Hepatic stellate cell (primary cell): ENCODE measurements at places on chromosomes 5 and 9.
A peak's percentile ranks its signal among the peaks of the same experiment; 100 is the strongest.

GRCh38 chr9:99360026-99360425 lies 137.9 kb downstream of the SEC61B start:
- no peak for DNase-seq

DNA sequence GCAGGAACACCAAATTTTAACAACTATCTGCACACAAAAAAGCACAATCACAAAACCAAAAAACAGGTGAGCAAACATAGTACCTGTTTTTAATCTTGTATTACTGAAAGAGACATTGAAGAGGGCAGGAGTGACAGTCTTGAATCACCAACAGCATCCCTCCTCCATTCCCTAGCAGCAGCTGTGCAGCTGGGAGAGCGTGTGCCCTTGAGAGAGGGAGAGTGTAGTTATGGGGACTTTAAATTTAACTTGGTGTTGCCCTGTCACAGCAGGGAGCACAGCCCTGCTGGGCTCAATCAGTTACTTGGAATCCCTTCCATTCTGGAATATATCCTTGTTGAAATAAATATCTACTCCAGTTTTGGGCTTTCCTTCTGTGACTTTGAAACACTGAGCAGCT lies 1938.7 kb upstream of the NUDT12 start:
- no peak for DNase-seq

GRCh38 chr9:134069480-134070399 lies 1.9 kb upstream of the BRD3 start:
- no peak for DNase-seq

- peak; percentile 21 for DNase-seq
Measured at GRCh38 chr5:103808464-103809106, 246.0 kb upstream of the NUDT12 start.

DNA sequence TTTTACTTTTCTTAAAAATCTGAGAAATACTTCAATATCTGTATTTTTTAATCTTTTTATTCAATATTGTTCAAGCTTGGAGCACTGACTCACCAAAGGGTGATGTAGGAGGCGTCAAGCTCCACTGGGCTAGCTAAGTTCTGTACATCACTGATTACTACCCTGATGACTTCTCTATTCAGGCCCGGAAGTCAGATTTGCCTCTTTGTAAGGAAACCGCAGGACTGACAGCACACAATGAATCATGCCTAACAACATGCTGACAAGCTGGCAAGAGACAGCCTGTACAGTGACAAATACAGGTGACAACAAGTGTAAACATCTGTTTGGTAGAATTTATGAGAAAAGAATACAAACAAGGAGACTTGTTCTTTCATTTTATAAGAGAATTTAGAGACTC lies 627.9 kb upstream of the RORB start:
- DNase-seq, result no peak

- DNase-seq, result no peak
Measured at GRCh38 chr5:106759581-106759980, 911.2 kb downstream of the EFNA5 start.

- no peak for DNase-seq
Measured at GRCh38 chr9:83669067-83669466, 38.7 kb downstream of the UBQLN1 start.

DNA sequence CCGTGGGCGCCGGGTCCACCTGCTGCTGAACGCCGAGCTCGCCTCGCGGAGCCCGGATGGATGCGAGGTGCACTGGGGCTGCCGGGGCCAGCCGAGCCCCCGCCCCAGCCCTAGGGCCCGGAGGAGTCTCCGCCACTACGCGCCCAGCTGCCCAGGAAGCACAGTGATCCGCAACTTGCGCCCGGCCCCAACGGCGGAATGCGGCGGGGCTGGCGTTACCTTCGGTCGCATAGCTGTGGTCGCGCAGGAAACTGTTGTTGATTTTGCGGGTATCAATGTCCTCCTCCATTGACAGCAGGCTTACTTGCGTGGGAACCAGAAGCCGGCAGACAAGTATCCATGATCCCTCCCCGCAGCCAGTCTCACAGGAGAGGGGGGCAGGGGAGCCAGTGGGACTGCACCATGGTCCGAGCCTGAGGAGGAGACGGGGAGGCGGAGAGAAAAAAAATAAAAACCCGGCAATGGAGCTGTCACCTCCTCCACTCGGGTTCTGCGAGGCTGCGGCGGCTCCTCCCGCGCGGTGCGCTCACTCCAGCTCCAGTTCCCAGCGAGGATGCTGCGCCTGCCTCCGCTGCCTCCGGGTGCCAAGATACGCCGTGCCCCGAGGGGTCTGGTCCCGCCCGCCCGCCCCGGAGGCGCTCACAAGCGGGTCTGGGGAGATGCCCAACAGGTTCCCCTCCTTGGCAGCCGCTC lies 628 bp downstream of the PPP2R2B start:
- peak; percentile 39 for DNase-seq

DNA sequence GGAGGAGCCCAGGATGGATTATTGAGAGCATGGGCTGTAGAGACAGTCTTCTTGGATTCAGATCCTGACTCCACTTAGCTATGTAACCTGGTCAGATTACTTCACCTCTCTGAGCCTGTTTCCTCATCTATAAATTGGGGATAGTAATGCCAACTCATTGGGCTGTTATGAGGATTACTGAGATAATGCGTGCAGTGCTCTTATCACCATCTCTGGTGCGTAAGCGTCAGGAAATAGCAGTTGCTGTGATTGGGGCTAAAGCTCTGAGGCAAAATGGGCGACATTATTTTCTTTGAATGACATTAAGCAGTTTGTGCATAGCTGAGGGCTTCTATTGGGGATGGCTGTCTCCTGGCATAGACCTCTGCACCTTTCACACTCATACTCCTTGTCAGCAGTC lies 995 bp upstream of the MSMP start:
- DNase-seq, result no peak

GRCh38 chr9:70945301-70945700 lies 176.1 kb downstream of the TRPM3 start:
- DNase-seq, result no peak

- no peak for DNase-seq
Measured at GRCh38 chr9:104969116-104969515, 41.2 kb upstream of the ABCA1 start.

DNA sequence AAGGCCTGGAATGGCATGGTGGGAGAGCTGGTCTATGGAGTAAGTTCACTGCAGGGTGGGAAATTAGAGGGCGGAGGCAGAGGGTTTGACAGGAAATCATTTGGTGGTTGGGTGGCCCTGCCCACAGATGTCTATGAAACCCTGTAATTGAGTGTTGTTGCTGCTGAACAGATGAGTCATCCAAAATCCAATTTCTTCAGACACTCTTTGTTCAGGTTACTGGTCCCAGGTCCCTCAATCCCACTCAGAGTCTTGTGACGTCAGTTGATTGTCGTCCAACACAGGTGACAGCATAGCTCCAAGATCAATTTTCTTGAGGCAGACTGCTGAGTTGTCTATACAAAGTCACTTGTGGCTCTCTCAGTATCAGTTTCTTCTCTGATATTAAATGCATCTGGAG lies 208.6 kb downstream of the GRIA1 start:
- DNase-seq, result no peak

DNA sequence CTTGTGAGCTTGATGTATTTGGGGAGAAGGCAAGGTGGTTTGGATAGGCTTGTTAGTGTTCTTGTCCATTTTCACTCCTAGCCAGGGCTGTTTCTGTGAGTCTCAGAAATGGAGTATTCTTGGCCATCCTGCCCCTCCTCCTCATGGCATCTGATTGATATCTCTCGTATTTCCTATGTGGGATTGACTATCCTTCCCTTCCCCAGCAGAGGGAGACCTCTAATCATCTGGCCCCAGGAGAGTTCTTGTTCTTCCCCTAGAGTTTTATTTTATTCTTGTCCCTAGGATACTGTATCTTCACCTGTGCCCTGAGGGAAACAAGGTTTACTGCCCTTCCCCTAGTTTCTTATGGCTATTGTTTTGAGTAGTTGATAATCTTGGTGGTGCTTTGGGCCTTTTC lies 114.4 kb downstream of the VPS13A start:
- DNase-seq, result peak; percentile 17

- DNase-seq, result peak; percentile 22
Measured at GRCh38 chr9:126146254-126147145, 180.1 kb upstream of the MVB12B start.

DNA sequence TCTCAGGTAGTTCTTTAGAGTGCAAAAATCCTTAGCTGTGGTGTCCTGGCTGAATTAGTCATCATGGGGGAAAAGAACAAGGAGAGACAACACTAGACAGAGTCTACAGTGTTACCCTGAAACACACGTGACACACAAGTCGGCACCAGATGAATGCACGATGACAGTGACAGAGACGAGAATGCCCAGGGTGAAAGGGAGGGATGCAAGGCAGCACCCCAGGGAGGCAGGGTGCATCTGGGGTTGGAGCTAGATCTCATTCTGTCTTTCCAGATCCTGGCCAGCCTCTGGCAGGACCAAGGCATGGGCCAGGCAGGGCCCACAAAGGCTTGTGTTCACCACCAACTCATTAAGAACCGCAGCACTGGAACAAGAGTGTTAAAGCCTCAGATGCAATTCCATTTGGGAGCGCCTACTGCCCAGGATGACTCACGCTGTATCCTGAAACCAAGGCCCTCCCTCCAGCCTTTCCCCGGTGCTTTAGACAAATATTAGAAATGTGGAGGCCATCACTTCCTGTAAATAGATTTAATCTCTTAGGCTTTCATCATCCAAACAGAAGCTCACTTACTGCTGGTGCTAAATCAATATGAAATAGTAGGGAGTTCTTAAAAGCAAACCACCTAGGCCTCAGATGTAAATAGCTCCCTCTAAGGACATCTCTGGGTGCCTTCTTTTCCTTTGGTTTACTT lies 56.1 kb downstream of the IRX2 start:
- DNase-seq, result no peak

DNA sequence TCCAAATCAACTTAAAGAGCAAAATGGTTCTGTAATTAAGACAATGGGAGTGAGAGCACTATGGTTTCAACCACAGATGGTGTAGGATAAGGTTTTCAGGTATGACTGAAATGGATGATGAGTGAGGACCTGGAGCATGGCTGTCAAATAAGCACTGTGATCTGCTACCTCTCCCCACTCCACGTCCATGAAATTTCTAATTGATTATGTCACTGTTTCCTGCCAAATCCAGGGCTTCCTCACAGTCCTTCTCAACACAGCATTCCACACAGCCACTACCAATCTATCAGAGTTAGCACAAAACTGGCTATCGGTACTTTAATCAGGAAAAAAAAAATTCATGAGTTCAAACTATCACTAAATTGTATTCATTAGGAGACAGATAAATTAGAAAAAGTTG lies 420.4 kb upstream of the WWC1 start:
- DNase-seq, result no peak

DNA sequence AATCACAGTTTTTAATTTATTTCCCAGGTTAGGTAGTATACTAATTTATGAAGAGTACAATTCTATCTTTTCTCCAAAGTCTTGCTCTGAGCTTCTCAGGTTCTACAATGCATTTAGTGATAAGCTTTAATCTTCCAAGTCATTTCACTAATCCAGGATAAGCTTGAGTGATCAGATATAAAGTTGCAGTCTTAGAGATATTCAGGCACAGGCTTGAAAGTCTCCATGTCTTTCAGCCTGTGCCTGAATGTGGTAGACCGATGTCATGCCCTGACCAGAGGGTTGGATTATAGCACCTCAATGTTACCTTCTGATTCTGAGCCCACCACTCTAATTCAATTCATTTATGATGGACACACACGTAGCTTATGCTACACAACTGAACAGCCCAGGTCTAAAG lies 3.2 kb downstream of the CRHBP start:
- DNase-seq, result no peak

DNA sequence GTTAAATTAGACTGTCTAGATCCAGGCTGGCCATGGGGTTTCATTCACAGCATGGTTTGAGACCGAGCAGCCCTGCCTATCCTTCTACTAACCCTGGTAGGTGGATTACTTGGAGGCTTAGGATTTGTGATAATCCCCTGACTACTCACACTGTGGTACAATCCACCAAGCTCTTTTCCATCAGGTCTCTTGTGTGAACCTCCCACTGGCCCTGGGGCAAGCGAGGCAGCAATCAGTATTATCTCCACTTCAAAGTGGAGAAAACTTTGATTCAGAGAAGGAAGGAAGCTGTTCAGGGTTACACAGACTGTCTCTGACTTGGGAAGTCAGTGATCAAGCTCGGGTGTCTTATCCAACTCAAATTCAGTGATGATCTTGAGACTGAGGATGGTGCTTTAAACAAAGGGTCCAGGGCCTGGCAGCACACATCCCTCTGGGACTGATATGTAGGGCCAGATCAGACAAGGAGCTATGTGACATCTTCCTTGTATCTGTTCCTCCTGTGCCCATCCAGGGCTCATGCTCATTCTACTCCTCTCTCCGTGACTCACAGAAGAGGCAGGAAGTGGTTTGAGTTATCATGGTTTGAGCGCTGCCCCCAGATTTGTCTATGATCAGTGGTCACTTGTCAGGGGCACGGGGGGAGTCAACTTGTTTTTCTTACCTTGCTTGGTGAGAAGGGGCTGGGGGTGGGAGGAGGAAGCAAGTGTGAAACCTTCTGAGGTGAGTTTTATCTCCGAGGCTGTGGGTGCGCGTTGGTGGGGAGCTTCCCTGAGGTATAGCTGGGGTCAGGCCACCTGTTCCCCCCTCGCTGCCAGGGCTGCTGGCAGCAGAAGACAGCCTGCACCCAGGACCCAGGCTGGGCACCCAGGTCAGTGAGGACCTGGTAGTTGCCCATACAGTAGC lies 48.6 kb downstream of the RGS3 start:
- DNase-seq, result peak; percentile 79

GRCh38 chr5:103433211-103433610 lies 129.4 kb downstream of the NUDT12 start:
- DNase-seq, result no peak

- DNase-seq, result no peak
Measured at GRCh38 chr5:147339313-147339712, 104.5 kb downstream of the STK32A start.

DNA sequence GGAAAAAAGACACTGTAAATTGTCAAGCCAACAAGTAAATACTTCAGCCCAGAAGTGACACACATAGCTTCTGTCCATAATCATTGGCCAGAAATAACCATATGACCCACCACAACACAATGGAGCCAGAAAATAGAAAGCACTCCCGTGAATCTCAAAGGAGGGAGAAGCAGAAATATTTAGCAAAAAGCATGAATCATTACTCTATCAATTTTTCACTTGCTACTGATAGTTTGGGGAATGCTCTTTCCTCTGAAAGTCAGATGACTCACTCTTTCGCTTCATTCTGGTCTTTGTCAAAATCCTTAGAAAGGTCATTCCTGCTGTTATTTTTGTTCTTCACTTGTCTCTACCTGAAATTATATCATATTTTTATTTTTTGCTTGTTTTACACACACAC lies 312.6 kb downstream of the TMEM232 start:
- peak; percentile 18 for DNase-seq

DNA sequence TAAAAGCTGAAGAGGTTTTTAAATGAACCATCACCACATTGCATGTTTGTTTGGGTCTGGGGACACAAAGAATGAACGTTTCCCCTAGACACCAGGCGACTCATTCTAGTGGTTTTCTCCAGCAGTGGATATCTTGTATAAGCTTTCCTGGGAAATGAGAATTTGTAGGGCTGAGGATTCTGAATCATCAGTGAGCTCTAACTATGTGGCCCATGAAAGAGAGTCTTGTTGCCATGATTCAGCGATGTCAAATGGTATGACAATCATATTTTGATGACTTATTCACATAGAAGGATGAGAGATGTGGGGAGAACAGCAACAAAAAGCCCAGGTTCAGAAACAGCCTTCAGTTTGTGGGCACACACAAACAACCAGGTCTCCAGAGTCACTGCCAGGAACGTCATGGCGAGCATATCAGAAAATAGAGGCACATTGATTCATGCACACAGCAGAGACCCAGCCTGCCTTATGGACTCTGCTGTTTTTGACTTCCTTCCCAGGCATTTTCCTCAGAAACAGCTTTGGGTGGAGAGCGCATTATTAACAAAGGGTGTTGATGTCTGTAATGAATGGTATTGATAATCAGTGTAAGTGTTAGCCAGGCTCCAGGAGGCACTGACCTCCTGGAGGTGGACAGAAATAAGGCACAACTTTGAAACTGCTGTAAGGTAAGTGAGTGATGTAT lies 13.3 kb downstream of the ZNF474 start:
- peak; percentile 54 for DNase-seq
